ENCODE measurements at places on chromosomes 5 and 9. TPM values are rescaled to one million over a fixed set of nuclear protein-coding genes. Genes with fewer than 3 reads are reported as not detected.

DNA sequence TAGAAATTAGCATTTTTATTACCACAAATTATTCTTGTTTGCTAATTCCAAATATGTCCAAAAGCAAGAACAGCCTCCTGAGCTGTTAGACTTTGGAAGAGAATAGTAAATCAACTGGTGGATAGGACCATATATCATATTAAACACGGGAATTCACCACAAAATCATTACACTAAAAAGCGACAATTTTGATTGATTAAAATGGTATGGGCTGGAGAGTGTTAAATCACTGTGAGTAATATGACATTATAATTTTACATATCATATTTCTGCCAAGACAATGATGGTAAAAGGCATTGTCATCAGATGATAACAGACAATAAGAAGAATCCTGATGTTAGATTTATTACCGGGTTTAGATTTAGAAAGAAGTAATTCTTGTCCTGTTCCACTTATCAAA, 107.2 kb upstream of the ARRDC3 start:
- no peak for DNase-seq

- DNase-seq, result no peak
Measured at GRCh38 chr9:120344230-120344629, 235.7 kb downstream of the CDK5RAP2 start.

The PCDHGB5 gene
- total RNA-seq, result 9.1 TPM

DNA sequence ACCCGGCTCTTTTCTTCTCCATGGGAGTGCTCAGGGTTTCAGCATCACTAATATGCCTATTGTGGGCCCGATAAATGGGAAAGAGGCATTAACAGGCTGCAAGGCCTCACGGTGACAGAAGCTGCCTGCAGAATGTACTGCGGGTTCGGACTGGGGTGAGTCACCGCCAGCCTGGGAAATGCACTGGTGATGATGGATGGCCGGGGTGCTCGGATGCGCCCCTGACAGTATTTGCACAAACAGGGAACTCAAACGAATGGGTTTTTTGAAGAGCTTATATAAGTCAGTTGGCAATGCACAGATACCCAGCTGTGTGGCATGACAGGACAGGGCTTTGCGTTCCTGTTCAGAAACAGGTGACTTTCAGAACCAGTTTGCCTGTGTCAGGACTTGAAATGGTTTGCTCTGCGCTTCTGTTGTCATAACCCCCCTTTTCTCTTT, 42.0 kb upstream of the PITX1 start:
- DNase-seq, result no peak

GRCh38 chr5:37323607-37324006, 47.3 kb downstream of the NUP155 start:
- DNase-seq, result no peak
